ENCODE measurements at places on chromosomes 6 and 20. TPM values are rescaled to one million over a fixed set of nuclear protein-coding genes. Genes with fewer than 3 reads are reported as not detected.

The KIAA1755 gene
- 20.0 TPM for total RNA-seq

The SPEF1 gene
- 2.3 TPM for total RNA-seq

DNA sequence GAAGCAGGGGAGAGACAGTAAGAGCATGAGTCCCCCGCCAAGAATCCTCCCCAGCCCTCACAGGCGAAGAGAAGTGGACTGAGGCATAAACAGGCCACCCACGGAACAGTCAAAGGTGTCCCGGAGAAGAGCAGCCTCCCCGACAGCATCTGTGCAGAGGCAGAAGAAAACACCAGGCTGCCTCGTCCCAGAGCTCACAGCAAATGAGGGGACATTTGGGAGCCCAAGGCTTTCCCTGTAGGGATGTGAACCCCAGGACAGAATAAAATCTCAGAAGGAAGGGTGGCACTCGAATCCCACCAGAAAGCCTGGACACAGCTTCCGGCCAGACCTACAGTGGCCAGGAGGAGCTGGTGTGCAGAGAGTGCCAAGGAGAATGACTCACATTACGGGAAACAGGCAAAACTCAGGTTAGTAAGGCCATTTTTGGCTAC lies 90.4 kb downstream of the DLL1 start:
- no peak overlapping the region for H3K4me3 ChIP-seq
- no peaks in the 10 kb centered on the region for H3K4me1 ChIP-seq
- DNase-seq = no peak
- H3K36me3 ChIP-seq = no peaks in the 10 kb centered on the region
- no peaks in the 10 kb centered on the region for H3K27me3 ChIP-seq

GRCh38 chr20:50588034-50588736 lies 78.0 kb downstream of the PTPN1 start:
- H3K4me1 ChIP-seq = peaks cover 6% of the 10 kb centered on the region
- H3K27ac ChIP-seq = no peak overlapping the region
- H3K27me3 ChIP-seq = no peaks in the 10 kb centered on the region
- no peak overlapping the region for H3K4me3 ChIP-seq
- H3K36me3 ChIP-seq = no peaks in the 10 kb centered on the region

GRCh38 chr6:88808381-88808780 lies 155.0 kb downstream of the RNGTT start:
- H3K4me3 ChIP-seq = no peak overlapping the region
- H3K27me3 ChIP-seq = no peaks in the 10 kb centered on the region
- no peak overlapping the region for H3K27ac ChIP-seq

The PTK7 gene
- total RNA-seq = 154 TPM

- no peak overlapping the region for H3K27ac ChIP-seq
- DNase-seq = no peak
- no peak overlapping the region for H3K4me3 ChIP-seq
- H3K36me3 ChIP-seq = no peaks in the 10 kb centered on the region
- no peaks in the 10 kb centered on the region for H3K27me3 ChIP-seq
Observed at GRCh38 chr6:41160933-41161332, 2.0 kb downstream of the TREM2 start.

The RHAG gene
- total RNA-seq = not detected

The PRKN gene
- total RNA-seq = 7.0 TPM

GRCh38 chr20:23048283-23049200 lies 930 bp downstream of the THBD start:
- H3K4me1 ChIP-seq = peaks cover 7% of the 10 kb centered on the region
- no peaks in the 10 kb centered on the region for H3K27me3 ChIP-seq
- no peaks in the 10 kb centered on the region for H3K36me3 ChIP-seq
- peak overlapping the region; percentile 36 for H3K4me3 ChIP-seq
- no peak overlapping the region for H3K27ac ChIP-seq

The CASS4 gene
- total RNA-seq = 2.5 TPM

DNA sequence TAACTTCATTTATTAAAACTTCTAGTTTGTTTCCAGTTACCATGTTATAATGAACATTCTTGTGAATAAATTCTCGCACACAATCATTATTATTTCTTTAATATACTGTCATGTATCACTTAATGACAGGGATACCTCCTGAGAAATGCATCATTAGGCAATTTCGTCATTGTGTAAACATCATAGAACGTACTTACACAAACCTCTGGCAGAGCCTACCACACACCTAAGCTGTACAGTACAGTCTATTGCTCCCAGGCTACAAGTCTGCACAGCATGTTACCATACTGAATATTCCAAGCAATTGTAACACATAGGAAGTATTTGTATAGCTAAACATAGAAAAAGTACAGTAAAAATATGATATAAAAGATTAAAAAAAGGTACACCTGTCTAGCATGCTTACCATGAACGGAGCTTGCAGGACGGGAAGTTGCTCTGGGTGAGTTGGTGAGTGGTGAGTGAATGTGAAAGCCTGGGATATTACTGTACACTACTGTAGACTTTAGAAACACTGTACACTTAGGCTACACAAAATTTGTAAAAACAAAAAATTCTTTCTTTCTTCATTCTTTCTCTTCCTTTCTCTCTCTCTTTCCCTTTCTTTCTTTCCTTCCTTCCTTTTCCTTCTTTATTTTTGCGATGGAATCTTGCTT lies 268.2 kb upstream of the SOX4 start:
- DNase-seq = no peak
- no peak overlapping the region for H3K27ac ChIP-seq
- no peak overlapping the region for H3K4me3 ChIP-seq
- no peaks in the 10 kb centered on the region for H3K4me1 ChIP-seq

The BLTP3A gene
- total RNA-seq = 7.5 TPM

DNA sequence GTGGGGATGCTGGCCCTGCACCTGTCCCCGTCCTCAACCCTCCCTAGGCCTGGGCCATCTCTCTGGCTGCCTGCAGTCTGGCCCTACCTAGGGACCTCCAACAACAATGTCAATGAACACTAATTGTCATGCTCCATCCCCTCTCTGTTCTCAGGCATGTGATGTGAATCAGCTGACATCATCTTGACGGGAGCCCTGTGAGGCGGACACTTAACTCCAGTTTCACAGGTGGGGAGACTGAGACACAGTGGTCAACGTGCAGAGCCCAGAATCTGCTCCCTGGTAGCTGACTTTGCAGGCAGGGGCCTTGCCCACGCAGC lies 762 bp upstream of the TCEA2 start:
- peaks cover 4% of the 10 kb centered on the region for H3K4me1 ChIP-seq
- peak overlapping the region; percentile 69 for H3K4me3 ChIP-seq
- H3K27ac ChIP-seq = no peak overlapping the region

GRCh38 chr6:151536188-151536479 lies 42.3 kb downstream of the CCDC170 start:
- H3K4me3 ChIP-seq = no peak overlapping the region
- no peaks in the 10 kb centered on the region for H3K36me3 ChIP-seq
- no peak for DNase-seq
- no peaks in the 10 kb centered on the region for H3K27me3 ChIP-seq

GRCh38 chr6:106125925-106126435 lies 39.8 kb downstream of the PRDM1 start:
- H3K27ac ChIP-seq = no peak overlapping the region
- DNase-seq = no peak
- H3K27me3 ChIP-seq = no peaks in the 10 kb centered on the region
- no peaks in the 10 kb centered on the region for H3K4me1 ChIP-seq
- H3K36me3 ChIP-seq = no peaks in the 10 kb centered on the region
- H3K4me3 ChIP-seq = no peak overlapping the region

- no peak overlapping the region for H3K27ac ChIP-seq
- no peak for DNase-seq
- H3K4me3 ChIP-seq = no peak overlapping the region
- no peaks in the 10 kb centered on the region for H3K36me3 ChIP-seq
- no peaks in the 10 kb centered on the region for H3K4me1 ChIP-seq
Observed at GRCh38 chr6:83365931-83366330, 64.9 kb downstream of the ME1 start.

GRCh38 chr20:57769756-57770155 lies 59.9 kb upstream of the PMEPA1 start:
- no peaks in the 10 kb centered on the region for H3K4me1 ChIP-seq
- DNase-seq = no peak
- no peaks in the 10 kb centered on the region for H3K27me3 ChIP-seq
- H3K4me3 ChIP-seq = no peak overlapping the region
- no peak overlapping the region for H3K27ac ChIP-seq

GRCh38 chr6:2977799-2978590 lies 6.6 kb upstream of the SERPINB6 start:
- peaks cover 8% of the 10 kb centered on the region for H3K4me1 ChIP-seq
- DNase-seq = no peak
- H3K36me3 ChIP-seq = no peaks in the 10 kb centered on the region
- no peaks in the 10 kb centered on the region for H3K27me3 ChIP-seq
- H3K4me3 ChIP-seq = no peak overlapping the region

DNA sequence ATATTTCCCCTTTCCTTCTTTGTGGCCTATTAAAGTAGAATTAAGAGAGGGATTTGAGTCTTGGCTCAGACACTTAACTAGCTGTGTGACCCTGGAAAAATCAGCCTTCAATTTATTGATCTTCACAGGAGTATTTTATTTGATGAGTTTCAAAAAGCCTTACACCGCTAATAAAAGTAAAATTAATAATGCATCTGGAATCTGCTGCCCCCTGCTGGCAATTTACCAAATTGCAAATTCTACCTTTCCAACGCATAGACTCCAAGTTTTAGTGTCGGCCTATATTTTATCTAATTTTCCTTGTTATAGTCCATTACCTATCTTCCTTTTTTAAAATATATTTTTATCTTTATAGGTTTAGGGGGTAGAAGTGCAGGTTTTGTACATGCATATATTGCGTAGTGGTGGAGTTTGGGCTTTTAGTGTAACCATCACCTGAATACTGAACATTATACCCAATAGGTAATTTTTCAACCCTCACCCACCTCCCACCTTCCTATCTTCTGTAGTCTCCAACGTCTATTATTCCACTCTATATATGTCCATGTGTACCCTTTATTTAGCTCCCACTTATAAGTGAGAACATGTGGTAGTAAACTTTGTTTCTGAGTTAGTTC lies 46.3 kb downstream of the GOPC start:
- no peaks in the 10 kb centered on the region for H3K4me1 ChIP-seq
- H3K4me3 ChIP-seq = no peak overlapping the region
- H3K27ac ChIP-seq = no peak overlapping the region
- DNase-seq = peak; percentile 61

The COL19A1 gene
- not detected for total RNA-seq

The ENPP4 gene
- 3.9 TPM for total RNA-seq

The TTPAL gene
- 10.3 TPM for total RNA-seq

The GPLD1 gene
- 3.2 TPM for total RNA-seq

DNA sequence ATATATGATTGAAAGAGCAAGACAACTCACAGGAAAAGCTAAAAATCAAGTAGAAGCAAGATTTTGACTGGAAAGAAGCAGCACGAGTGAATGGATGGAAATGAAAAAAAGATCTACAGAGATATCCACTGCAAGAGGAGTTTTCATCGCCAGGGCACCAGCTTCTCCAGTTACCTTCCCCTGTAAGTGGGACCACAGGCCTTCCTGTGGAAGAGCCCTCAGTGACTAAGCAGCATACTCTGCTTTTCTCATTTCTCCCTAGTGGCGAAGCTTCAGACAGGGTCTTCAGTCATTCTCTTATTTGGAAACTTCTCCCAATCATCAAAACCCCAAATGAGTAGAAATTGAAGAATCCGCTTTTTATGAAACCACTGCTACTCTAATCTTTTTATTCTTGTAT lies 40.5 kb downstream of the ADGRB3 start:
- H3K36me3 ChIP-seq = no peaks in the 10 kb centered on the region
- H3K4me1 ChIP-seq = no peaks in the 10 kb centered on the region
- H3K27me3 ChIP-seq = no peaks in the 10 kb centered on the region
- DNase-seq = no peak
- H3K27ac ChIP-seq = no peak overlapping the region

The DEFB132 gene
- not detected for total RNA-seq

DNA sequence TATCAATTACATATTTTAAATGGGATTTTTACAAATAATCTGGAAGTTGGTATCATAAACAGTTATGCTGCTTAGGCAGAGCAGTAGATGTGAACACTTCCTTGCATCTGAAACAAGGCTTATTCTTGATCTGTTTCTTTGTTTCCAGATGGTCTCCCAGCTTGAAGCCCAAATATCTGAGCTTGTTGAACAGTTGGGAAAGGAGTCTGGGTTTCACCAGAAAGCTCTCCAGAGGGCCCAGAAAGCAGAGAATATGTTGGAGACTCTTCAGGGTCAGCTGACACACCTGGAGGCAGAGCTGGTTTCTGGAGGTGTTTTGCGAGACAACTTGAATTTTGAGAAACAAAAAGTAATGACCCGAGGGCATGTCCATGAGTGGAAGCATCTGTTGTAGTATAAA lies 91.9 kb downstream of the CCDC170 start:
- DNase-seq = no peak
- no peak overlapping the region for H3K4me3 ChIP-seq
- no peaks in the 10 kb centered on the region for H3K27me3 ChIP-seq
- H3K27ac ChIP-seq = no peak overlapping the region
- H3K4me1 ChIP-seq = no peaks in the 10 kb centered on the region

- H3K27me3 ChIP-seq = no peaks in the 10 kb centered on the region
- peaks cover 10% of the 10 kb centered on the region for H3K4me1 ChIP-seq
- DNase-seq = no peak
- H3K36me3 ChIP-seq = no peaks in the 10 kb centered on the region
- peak overlapping the region; percentile 7 for H3K27ac ChIP-seq
- no peak overlapping the region for H3K4me3 ChIP-seq
Observed at GRCh38 chr6:157763904-157764177, 59.2 kb upstream of the SNX9 start.

- no peak for DNase-seq
- no peak overlapping the region for H3K27ac ChIP-seq
- no peak overlapping the region for H3K4me3 ChIP-seq
- no peaks in the 10 kb centered on the region for H3K27me3 ChIP-seq
- H3K4me1 ChIP-seq = peaks cover 1% of the 10 kb centered on the region
Observed at GRCh38 chr6:90072501-90072900, 178.2 kb downstream of the GJA10 start.

DNA sequence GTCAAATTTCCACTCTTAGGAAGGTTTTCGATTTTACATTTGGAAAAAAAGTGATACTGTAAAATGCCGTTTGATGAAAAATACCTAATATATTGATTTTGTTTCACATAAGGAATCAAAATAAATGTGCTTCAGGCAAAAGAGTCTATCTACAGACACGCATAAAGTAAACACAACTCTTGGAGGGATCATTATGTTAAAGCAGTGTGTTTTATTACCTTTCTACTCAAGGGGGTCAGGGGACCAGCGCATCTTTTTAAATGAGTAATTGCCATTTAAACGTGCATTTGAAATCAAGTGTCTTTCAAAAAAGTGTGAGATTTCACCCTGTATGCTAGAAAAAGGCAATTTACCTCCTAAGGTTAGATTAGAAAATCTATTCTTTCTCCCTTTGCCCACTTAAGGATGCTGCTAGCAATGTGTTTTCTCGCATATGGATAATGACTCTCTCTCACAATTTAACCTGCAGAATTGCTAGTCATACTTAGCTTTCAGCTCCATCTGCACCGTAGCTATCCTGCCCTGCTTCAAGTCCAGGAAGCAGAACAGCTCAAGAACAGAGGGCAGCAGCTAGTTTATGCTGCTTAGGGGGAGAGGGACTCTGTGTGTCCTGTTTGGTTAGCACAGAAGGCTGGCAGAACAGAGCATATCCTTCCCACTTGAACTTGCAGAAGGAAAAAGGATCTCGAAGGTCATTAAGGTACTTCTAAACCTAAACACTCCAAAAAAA lies 35.0 kb downstream of the NKAIN2 start:
- H3K36me3 ChIP-seq = no peaks in the 10 kb centered on the region
- no peak overlapping the region for H3K4me3 ChIP-seq
- no peak for DNase-seq

- no peaks in the 10 kb centered on the region for H3K4me1 ChIP-seq
- DNase-seq = no peak
- H3K27ac ChIP-seq = no peak overlapping the region
Observed at GRCh38 chr6:22943327-22943726, 374.0 kb downstream of the HDGFL1 start.
